Globus pallidus (tissue), 1 donor: ENCODE measurements at places on chromosomes 7 and 10.

- no peak for DNase-seq
Observed at GRCh38 chr10:807958-808353, 118.5 kb upstream of the DIP2C start.

DNA sequence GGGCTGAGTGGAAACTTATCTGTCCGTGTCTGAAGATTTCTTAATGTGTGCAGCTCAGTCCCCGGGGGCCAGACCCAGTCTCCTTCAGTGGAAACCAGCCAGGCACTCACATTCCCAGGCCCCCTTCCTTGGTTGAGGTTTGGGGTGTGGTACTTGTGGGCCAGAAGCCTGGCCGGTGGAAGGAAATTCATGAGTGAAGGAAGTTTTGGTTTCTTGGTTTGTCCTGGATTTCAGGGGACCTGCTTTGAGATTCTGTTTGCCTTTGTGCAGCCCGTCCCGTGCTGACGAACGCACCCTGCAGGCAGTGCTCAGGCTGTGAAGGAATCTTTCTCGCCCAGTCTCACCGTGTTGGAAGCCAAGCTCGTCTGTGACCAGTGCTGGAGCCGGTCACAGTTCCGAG lies 2.9 kb downstream of the INPP5A start:
- DNase-seq: no peak

DNA sequence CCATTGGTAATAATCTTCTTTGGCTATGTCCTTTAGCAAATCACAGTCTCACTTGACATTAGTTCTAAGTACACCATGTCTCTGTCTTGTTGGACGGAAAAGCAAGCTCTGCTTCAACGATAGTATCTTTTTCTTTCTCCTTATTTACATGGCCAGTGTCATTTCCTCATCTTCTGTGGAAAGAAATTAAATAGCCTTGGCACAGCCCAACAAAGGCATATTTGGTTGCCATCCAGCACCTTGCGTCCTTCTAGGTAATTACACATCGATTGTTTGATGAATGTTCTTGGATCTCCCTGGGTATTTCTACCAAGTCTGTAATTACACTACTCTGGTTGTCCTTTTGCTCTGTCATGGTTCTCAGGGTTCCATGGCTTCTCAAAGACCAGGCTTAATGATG lies 183.1 kb downstream of the CHN2 start:
- DNase-seq: no peak

GRCh38 chr7:137990251-137990941 lies 11.5 kb downstream of the CREB3L2 start:
- DNase-seq: no peak
